Inflammatory macrophage treated with lipopolysaccharide for 4 hours (primary cell): ENCODE measurements at places on chromosomes 13 and 19.

- DNase-seq, result no peak
Observed at GRCh38 chr13:113789167-113789566, 30.1 kb downstream of the TMEM255B start.

DNA sequence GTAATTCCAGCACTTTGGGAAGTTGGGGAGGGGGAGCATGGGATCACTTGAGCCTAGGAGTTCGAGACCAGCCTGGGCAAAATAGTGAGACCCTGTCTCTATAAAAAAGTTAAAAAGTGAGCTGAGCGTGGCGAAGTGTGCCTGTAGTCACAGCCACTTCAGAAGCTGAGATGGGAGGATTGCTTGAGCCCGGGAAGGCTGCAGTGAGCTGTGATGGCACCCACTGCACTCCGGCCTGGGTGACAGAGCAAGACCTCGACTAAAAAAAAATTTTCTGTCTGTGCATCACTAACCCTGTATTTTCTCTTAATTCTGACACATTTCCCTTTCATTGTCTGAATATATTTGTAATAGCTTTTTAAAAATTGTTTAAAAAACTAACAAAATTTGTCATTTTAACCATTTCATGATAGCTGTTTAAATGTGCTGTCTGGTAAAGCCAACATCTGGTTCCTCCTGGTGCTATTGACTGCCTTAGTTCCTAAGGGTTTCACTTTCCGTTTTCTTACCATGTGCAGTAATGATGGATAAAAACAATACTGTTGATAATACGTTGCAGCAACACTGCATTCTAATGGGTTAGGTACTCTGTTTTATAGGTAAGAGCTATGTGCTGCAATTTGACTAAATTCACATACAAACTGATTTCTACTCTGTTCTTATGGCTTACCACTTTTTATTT lies 29.7 kb downstream of the LATS2 start:
- DNase-seq, result peak; percentile 44

DNA sequence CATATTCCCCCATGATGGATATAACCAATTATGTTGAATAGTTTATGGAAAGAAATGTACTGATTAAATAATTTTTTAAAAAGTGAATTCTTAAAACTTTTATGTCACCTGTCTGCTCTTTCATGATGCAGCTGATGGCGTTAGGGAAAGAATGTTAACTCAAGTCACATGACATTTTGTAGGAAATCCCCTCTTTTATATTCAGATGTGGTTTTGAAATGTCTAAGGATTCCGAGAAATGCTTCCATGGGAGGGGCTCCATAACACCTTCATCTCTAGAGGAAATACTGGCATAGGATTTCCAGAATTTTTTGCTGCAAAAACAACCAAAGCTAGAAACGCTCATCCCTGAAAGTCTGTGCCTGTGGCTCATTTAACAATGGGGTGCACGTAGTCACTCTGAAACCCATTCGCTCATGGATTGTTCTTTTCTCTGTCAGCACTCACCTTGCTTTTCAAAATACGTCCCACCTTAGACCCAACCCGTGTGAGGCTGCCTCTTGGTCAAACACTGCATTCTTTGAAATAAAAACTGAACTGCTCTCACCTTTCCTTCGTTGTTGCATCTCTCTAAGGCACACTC lies 288.9 kb downstream of the SHISA2 start:
- DNase-seq, result no peak

- peak; percentile 46 for DNase-seq
Observed at GRCh38 chr13:27619728-27620376, 477 bp downstream of the LNX2 start.

GRCh38 chr13:101291206-101291605 lies 125.1 kb downstream of the NALCN start:
- DNase-seq, result no peak

GRCh38 chr13:101429733-101430132 lies 13.4 kb upstream of the NALCN start:
- DNase-seq, result no peak

GRCh38 chr13:86585835-86586234 lies 786.6 kb upstream of the SLITRK6 start:
- DNase-seq, result no peak

- no peak for DNase-seq
Observed at GRCh38 chr13:91459485-91459884, 61.1 kb downstream of the GPC5 start.

- DNase-seq, result no peak
Observed at GRCh38 chr13:111531505-111531904, 211.1 kb downstream of the TEX29 start.

GRCh38 chr13:79307433-79307861 lies 98.6 kb downstream of the RBM26 start:
- DNase-seq, result no peak

DNA sequence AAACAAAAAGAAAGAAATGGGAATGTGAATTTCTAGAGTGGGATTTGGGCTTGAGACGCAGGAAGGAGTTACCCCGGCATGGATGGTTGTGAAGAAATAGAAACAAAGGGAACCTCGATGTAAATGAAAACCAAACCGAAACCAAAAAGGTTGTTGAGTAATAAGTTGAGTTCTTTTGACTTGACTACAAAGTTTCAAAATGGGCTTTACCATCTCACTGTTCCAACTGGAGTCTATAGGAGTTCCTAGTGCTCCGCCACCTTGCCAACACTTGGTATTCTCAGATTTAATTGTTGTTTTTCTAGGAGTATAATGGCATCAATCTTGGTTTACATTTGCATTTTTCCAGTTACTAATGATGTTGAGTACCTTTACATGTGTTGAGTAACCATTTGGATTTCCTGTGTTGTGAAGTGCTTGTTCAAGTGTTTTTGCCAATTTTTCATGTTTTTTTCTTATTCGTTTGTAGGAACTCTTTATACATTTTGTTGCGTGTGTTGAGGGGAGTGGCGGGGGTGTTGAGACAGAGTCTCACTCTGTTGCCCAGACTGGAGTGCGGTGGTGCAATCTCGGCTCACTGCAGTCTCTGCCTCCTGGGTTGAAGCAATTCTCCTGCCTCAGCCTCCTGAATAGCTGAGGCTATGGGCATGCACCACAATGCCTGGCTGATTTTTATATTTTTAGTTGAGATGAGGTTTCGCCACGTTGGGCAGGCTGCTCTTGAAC lies 9.2 kb downstream of the UBE2S start:
- DNase-seq, result peak; percentile 94

GRCh38 chr13:106702505-106702904 lies 134.6 kb upstream of the ARGLU1 start:
- DNase-seq, result no peak

GRCh38 chr13:97307882-97308624 lies 85.9 kb downstream of the MBNL2 start:
- no peak for DNase-seq

- DNase-seq, result no peak
Observed at GRCh38 chr13:41403983-41404382, 53.4 kb upstream of the RGCC start.

- DNase-seq, result no peak
Observed at GRCh38 chr19:9981406-9982260, 28.7 kb downstream of the COL5A3 start.

DNA sequence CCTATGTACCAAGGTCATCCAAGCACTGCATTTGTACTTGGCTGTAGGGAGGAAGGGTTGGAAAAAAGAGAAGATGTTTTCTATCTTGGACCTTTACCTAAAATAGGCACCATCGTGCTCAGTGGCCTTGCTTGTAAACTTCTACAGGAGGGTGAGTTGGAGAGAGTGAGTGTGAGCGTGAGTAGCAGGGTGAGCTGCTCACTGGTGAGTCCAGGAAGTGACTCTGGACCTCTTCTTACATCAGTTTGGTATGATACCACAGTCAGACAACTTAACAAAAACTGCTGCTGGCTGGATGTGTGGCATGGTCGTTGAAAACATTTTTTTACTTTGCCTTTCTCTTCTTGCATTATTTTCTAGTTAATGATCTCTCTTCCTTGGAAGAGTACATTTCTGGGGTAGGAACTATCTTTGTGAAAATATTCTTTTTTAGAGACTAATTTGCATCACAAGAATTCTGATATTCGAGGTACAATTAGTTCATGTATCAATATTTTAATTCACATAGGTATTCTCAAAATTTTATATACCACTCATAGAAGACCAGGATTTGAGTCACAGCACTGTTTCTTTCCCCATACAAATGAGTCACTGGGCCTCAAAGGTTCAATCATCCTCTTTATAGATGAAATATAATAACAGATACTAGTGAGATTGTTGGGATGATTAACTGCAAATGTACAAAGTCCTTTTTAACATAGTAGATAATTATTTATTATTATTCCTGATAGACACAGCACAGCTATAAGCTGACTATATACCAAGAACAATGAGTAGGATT lies 651 bp downstream of the SERPINE3 start:
- DNase-seq, result no peak

DNA sequence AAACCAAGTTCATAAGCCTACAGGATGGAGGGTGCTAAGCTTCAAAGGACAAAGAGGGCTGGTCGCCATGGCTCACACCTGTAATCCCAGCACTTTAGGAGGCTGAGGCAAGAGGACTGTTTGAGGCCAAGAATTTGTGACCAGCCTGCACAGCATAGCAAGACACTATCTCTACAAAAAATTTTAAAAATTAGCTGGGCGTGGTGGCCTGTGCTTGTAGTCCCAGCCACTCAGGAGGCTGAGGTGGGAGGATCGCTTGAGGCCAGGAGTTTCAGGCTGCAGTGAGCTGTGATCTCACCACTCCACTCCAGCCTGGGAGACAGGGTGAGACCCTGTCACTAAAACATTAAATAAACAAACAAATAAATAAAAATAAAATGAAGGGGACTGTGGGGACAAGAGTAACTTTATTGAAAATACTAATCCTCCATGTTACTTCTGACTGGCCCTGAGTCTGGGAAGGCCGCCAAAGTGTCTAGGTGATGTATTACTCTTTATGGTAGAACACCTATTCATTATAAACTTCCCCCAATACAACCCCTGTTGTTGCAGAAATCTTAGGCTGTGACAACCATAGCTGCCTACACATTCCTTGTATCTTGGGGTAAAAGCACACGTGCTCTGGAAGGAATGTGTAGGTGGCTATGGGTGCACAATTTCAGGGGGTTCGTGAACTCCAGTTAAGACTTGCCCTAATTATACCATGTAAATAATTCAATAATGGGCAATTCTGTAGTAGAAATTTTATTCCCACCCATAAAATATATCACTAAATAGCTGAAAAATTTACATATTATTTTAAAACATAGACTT lies 14.6 kb upstream of the URAD start:
- no peak for DNase-seq

GRCh38 chr13:112980434-112980833 lies 11.4 kb downstream of the MCF2L start:
- DNase-seq, result peak; percentile 28

DNA sequence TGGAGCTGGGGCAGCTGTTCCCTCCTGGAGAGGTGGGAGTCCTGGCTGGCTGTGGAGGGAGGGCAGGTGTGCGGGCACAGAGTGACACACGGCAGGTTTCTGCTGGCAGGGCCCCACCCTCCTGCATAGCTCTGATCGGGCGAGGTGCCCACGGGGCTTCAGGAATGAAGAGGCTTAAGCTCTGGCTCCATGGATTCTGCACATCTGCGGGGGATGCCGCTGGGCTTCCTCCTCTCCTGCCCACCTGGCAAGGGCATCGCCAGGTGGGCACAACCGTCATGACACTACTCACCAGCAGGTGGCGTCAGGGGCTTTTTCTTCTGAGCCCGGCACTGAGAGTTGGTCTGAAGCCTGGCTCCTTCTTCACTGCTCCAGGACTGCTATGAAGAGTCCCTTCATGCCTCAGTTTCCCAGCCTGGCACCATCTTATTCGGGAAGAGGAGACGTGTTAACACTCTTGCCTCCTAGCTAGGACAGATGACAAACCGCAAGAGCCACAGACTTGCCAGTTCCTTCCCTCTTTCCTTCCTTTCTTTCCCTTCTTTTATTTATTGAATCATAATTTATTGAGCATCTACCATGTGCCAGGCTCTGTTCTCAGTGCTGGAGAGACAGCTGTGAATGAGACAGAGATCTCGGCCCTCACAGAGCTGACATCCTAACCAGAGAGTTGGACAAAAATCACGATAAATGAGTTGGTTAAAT lies 15.2 kb upstream of the PAK4 start:
- peak; percentile 28 for DNase-seq

DNA sequence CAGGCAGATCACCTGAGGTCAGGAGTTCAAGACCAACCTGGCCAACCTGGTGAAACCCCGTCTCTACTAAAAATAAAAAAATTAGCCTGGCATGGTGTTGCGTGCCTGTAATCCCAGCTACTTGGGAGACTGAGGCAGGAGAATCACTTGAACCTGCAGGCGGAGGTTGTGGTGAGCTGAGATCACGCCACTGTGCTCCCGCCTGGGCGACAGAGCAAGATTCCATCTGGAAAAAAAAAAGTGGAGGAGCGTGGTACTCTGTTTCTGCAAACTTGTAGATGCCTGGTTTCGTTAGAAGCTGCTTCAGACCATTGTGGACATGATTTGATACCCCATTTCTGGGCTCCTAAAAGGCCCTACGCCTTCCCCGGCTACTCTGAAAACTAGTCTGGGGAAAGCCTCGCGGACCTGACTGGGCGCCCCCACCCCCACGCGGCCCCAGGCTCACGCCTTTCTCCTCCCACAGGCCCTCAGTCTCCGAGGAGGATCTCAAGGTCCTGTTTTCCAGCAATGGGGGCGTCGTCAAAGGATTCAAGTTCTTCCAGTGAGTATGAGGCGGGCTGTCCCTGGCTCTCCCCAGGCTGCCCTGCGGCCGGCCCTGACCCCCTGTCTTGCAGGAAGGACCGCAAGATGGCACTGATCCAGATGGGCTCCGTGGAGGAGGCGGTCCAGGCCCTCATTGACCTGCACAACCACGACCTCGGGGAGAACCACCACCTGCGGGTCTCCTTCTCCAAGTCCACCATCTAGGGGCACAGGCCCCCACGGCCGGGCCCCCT lies 11.5 kb downstream of the PLPPR3 start:
- no peak for DNase-seq

- DNase-seq, result no peak
Observed at GRCh38 chr19:13887517-13887916, 10.6 kb downstream of the NANOS3 start.

GRCh38 chr13:113393226-113393562 lies 29.3 kb upstream of the GRTP1 start:
- DNase-seq, result no peak

GRCh38 chr19:18869781-18870530 lies 26.0 kb downstream of the CERS1 start:
- DNase-seq, result no peak

GRCh38 chr13:80251403-80251802 lies 89.5 kb downstream of the SPRY2 start:
- DNase-seq, result no peak

DNA sequence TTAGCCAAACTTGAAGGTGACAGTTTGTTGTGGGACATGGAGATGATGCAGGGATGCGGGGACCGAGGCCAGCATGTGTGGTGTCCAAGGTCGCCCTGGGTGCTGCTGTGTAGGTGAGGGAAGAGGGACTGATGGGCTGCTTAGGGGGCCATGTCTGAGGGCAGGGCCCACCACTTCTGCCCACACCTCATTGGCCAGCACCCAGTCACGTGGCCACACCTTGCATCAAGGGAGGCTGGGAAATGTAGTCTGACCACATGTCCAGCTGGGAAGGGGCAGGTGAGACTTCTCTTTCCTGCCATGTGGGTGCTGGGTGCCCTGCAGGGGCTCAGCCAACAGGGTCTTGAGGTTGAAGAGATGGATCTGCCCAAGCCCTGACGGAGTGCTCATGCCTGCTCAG lies 88.9 kb downstream of the KDM4B start:
- no peak for DNase-seq

- DNase-seq, result no peak
Observed at GRCh38 chr19:57245066-57245465, 4.6 kb downstream of the ZNF805 start.

GRCh38 chr13:108919036-108919907 lies 289.9 kb downstream of the MYO16 start:
- no peak for DNase-seq

- no peak for DNase-seq
Observed at GRCh38 chr13:98979012-98979660, 1.3 kb upstream of the DOCK9 start.
